Right ventricle myocardium inferior (tissue), 1 donor: ENCODE measurements at places on chromosomes 16 and 17.

- DNase-seq, result no peak
Measured at GRCh38 chr17:56478836-56479447, 114.6 kb upstream of the NOG start.

DNA sequence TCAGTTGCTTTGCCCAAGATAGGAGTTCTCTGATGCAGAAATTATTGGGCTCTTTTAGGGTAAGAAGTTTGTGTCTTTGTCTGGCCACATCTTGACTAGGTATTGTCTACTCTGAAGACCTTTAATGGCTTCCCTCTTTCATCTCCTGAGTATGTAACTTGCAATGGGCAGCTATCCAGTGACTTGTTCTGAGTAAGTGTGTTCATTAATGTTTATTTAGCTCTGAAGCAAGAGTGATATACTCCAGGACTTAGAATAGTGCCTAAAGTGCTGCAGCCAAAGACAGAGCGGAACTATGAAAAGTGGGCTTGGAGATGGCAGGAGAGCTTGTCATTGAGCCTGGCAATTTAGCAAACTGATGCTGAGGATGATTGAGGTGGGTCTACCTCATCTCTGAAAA lies 8.8 kb upstream of the TANGO6 start:
- no peak for DNase-seq

DNA sequence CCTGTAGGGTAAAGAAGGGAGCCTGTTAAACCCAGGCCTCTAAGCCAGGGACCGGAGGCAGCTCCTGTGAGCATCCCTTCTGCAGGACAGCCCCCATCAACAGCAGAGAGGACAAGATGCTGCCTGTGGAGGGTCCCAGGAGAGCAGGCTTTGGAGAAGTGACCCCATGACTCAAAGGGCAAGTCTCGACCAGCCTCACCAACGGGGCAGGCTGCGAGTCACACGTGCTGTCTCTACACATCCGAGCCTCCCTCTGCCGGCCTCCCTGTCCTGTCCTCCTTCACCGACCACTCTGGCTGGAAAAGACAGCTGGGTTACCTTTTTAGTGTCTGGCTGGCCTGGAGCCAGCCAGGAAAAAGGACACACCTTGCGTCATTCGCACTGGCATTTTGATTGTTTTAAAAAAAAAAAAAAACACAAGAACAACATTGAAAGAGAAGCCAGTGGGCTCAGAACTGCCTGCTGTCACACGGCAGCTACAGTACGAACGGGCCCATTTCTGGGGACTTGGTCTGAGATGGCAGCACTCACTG lies 74.5 kb upstream of the RCVRN start:
- DNase-seq, result no peak

DNA sequence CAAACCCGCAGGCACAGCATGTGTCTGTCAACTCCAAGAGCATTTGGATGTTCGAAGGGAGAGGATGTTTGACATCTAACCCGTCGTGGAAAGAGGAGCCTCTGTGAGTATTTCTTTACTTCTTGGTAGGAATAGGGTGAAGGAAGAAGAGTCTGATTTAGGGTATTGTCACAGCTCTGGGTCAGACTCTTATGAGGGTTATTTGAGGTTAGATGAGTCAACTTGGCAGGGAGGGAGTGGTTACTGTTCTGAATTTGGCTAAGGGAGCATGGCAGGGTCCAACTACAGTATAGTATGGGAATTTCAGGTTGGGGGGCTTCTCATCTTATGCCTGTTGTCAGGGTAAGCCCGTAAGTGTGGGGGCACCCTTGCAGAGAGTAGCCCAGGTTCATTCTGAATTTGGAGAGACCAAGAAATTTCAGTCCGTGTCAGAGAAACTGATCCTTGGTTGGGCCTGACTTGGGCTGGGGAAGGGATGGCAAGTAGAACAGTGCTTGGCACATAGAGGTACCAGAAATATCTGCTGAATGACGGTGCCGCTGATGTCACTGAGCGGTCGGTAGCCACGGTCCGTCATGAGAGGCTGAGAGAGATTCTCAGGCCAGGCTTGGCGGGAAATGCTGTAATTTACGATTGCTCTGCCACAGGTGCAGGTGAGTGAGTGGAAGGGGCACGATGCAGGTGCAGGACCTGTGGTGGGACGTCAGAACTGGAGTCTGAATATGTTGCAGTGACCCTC lies 43.2 kb downstream of the MYH3 start:
- no peak for DNase-seq

- no peak for DNase-seq
Measured at GRCh38 chr17:79382313-79382712, 228.5 kb downstream of the RBFOX3 start.

DNA sequence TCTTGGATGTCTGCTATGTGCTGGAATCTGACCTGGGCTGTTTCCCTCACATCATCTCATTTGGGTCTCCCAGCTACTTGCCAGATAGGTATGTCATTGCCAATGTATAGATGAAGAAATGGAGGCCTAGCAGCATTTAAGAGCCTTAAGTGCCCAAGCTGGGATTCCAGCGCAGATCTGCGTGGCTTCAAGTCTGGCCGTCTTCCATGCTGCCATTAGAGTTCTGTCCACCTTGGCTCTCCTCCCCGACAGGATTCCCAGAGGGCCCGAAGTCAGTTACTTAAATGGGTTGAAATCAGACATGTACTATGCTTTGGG lies 33.0 kb upstream of the CCR7 start:
- no peak for DNase-seq

DNA sequence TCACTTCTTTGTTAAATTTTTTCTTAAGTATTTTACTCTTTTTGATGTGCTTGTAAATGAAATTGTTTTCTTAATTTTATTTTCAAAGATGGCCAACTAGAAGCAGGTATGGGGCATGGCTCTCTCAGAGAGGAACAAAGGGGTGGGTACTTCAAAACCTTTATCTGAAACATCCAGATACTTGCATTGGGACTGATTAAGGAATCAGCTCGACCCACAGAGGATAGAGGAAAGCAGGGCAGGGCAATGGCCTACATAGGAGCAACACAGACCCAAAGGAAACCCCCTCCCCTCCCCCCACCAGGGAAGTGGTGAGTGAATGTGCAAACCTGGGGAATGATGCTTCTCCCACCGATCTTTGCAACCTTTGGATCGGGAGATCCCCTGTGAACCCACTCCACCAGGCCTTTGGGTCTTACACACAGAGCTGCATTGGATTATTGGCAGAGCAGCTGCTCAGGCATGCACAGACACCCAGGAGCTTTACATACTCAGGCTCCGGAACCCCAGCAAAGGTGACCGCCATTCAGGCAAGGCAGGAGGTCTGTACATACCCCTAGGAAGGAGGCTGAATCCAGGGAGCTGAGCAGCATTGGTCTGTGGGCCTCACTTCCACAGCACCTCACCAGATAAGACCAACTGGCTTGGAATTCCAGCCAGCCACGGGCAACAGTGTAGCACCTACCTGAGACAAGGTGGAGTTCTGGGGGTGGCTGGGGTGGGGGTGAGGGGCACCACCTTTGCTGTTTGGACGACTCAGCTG lies 3.0 kb upstream of the CCR7 start:
- DNase-seq, result no peak

- peak; percentile 56 for DNase-seq
Measured at GRCh38 chr16:67156143-67156844, 3.4 kb downstream of the TRADD start.

DNA sequence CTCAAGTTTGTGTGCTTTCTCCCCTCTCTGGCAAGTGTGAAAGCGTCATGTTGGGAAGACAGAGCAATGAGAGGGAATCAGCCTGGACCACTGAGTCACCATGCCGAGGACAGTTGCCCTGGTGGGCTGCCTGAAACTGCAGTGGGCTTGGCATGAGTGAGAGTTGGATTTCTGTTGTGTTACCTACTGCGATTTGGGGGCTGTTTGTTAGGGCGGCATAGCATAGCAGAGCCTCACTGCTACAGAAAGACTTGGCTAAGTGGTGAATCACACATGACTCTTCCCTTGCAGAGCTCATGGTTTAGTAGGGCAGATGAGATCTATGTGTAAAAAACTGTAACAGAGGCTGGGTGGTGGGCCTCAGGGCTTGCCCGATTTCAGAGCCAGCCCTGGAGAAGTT lies 324.6 kb downstream of the C16orf95 start:
- DNase-seq, result no peak

GRCh38 chr17:18224387-18225120 lies 881 bp upstream of the LLGL1 start:
- DNase-seq, result peak; percentile 63

DNA sequence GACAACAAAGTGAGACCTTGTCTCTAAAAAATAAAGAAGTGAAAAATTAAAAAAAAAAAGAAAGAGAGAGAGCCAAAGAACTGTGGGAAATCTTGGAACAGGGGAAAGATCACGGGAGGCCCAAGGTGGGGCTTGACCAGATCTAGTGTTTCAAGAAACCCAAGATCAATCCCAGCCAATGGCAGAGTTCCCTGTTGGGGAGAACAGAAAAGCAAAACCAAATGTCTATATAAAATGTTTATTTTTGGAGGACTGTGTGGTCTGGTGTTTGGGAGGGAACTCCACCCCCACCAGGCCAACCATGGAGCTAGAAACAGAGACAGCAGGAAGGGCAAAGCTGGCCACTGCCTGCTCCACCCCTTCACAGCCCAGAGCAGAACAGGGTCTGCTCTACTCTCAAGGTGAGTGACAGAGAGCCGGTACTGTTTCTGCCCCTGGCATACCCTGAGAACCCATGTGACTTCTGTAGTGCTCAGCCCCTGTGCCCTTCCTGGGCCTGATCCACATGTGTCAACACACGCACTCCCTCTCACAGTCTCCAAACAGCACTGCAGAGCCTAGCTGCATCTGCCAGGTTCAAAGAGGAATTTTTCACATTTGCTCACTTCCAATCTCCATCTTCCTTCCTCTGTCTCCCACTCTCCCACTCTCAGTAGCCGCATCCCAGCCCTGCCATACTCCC lies 3.7 kb downstream of the TMEM101 start:
- DNase-seq, result no peak

DNA sequence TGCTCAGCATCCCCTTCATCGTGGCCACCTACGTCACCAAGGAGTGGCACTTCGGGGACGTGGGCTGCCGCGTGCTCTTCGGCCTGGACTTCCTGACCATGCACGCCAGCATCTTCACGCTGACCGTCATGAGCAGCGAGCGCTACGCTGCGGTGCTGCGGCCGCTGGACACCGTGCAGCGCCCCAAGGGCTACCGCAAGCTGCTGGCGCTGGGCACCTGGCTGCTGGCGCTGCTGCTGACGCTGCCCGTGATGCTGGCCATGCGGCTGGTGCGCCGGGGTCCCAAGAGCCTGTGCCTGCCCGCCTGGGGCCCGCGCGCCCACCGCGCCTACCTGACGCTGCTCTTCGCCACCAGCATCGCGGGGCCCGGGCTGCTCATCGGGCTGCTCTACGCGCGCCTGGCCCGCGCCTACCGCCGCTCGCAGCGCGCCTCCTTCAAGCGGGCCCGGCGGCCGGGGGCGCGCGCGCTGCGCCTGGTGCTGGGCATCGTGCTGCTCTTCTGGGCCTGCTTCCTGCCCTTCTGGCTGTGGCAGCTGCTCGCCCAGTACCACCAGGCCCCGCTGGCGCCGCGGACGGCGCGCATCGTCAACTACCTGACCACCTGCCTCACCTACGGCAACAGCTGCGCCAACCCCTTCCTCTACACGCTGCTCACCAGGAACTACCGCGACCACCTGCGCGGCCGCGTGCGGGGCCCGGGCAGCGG lies 3.2 kb downstream of the UTS2R start:
- peak; percentile 66 for DNase-seq

DNA sequence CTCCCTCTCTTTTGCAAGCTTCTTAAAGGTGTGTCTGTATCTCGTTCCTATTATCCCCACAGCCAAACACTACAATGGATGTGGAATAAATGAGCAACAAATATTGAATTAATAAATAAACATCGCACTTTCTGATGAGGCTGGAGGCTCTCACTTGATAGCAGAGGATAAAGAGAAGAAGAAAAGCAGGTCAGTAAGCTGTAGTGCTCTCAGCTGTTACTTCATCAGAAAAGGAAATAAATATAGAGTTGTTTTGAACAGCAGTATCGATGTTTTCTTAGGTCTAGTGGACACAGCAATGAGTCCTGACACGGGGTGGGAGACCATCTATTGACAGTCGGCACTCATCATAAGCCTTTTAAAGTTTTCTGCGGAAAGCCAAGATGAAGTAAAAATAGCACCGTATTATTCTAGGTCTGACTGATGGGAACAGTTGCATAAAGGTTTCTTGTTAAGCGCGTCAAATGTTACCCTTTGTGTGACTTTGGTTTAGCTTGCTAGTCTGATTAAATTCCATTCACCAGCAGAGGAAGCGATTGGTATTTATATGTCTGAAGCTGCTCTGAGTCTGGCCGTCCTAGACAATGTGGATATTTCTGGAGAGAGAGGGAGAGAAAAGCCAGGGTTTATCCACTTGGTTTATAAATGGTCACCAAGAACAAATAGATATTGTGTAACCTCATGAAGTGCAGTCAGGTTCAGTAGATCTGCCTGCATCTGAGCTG lies 646.1 kb downstream of the CDH11 start:
- no peak for DNase-seq
